ENCODE measurements at places on chromosomes 16 and 17.

GRCh38 chr16:76705892-76706291 is 428.7 kb downstream of the CNTNAP4 start:
- no peak for DNase-seq

- no peak for DNase-seq
Measured at GRCh38 chr17:18076936-18077335, 10.8 kb upstream of the DRG2 start.

DNA sequence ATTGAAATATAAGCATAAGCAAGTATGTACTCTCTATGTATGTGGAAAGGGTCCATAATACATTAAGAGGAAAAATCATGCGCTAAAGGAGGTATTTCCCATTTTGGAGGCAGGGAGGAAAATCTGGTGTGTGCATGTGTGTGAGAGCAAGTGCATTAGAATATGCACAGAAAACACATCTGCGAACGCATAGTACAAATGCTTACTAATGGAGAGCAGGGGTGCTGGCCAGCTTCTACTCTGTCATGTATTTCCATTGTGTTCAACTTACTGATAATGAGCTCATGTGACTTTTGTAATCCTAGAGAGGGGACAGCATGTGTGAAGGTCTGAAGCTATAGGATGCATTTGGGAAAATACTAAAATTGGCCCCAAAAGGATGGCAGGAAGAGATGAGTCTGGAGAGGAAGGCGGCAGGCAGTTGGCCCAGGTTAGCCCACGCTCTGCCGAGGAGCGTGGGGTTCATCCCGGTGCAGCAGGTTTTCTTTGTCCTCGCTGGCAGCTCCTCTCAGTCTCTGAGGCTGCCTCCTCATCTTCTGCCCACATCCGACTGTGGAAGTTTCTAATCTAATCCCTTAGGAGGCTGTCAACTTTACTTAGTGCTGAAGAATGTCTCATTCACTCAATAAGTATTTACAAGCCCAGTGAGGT is 17.8 kb upstream of the KSR1 start:
- no peak for DNase-seq

- DNase-seq: no peak
Measured at GRCh38 chr16:25000683-25001082, 14.5 kb downstream of the ARHGAP17 start.
